Adrenal gland (tissue), 19 donors: ENCODE measurements at places on chromosomes 12 and 14. TPM values are rescaled to one million over a fixed set of nuclear protein-coding genes. Genes with fewer than 3 reads are reported as not detected.
A peak's percentile ranks its signal among the peaks of the same experiment; 100 is the strongest.

Gene CLEC4A
- total RNA-seq, result 1.2 TPM

Gene CEBPE
- total RNA-seq, result not detected

GRCh38 chr12:59041241-59042121 lies 121.2 kb upstream of the LRIG3 start:
- no peak for DNase-seq

- DNase-seq, result no peak
Measured at GRCh38 chr12:104506676-104507401, 50.1 kb downstream of the CHST11 start.

DNA sequence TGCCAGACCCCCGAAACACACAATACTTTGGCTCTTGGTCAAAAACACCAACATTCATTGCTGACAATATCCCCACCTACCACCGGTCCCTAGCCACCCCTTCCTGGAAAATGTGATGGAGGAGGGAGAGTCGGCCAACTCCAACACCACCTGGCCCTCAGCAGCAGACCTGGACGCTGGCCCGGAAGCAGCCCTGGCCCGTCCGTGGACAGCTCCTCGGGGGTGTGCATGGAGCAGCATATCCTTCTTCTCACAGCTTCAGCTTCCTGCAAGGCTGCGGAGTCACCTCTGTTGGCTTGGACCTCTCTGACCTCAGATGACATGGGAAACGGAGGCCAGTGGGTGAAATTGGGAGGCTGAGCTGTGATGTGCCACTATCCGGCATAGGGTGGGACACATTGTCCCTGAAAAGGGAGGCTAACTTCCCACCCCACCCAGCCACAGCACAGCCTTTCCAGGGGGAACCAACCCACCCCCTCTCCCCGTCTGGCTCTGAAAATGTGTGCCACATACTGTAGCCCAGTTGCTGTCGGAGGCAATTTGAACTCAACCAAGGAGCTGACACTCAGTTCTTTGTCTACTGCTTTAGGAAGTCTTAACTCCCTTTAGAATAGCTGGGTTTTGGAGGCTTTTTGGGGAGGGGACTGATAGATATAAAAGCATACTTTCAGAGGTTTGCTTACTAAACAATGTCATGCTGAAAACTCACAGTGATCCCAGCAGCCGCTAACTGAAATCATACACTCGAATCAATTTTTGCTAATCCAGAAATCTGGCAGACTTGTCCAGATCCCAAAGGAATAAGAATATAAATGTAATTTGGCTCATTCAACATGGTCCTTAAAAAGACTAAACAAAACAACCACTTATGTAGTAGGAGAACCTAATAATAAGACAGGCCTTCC lies 43.1 kb upstream of the LTA4H start:
- DNase-seq, result peak; percentile 29

GRCh38 chr14:95011445-95012006 lies 145.8 kb downstream of the DICER1 start:
- no peak for DNase-seq

GRCh38 chr12:99455350-99456035 lies 192.1 kb upstream of the GARIN6 start:
- DNase-seq, result no peak

DNA sequence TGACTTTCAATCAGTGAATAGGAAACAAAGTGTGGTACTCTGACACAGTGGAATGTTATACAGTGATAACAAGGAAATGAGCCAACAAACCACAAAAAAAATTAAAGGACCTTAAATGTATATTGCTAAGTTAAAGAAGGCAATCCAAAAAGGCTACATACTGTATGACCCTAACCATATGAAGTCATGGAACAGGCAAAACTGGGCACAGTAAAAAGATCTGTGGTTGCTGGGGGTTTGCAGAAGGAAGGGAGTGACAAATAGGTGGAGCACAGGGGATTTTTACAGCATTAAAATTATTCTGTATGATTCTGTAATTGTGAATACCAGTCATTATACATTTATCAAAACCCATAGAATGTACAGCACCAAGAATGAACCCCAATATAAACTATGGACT lies 112.6 kb downstream of the KCNC2 start:
- DNase-seq, result no peak
